ENCODE measurements at places on chromosomes 3 and 15. TPM values are rescaled to one million over a fixed set of nuclear protein-coding genes. Genes with fewer than 3 reads are reported as not detected.

Gene DAZL
- not detected for total RNA-seq

Gene FBXW12
- not detected for total RNA-seq

DNA sequence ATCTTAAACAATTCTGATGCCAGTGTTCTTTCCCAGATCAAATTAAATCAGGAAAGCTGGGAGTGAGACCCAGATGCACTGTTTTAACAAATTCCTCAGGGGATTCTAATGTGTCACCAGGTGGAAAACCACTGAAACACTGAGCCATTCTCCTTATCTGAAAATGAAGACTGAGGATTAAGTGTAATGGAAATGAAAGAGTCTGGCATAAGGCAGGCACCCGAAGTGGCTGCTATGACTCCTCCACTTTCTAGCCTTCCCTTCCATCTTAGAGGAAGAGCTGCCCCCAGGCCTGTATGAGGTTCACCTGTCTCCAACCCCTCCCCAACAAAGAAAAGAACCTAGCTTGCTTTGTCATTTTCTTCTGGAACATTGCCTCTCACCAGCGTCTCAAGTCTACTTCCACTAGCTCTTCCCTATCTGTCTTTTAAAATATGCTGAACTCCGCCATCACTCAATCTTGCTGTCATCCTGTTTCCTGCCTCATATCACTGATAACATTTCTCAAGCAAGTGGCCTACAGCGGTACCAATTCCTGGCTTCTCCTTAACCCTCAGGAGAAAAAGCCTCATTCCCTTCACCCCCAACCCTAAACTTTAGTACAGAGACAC is 13.7 kb upstream of the ABHD2 start:
- no peak for DNase-seq

Gene MRPL47
- total RNA-seq: 48.2 TPM

DNA sequence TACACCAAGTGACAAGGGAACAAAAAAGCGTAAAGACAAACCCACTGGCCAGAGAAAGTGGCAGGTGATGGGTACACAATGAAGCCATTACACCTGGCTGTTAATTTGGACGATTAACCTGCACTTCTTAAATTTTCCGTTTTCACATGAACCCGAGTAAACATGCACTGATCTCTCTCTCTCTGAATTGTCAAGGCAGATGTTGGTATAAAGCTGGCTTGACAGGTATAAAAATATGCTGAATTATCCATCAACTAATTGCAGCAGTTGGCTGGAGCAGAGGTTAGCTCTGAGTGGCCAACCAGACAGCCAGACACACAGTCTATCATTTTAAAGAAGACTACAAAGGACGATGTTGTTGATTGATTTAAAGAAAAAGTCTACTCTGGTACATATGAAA is 561.7 kb upstream of the ALCAM start:
- DNase-seq: no peak

Gene ARL6
- 4.4 TPM for total RNA-seq

DNA sequence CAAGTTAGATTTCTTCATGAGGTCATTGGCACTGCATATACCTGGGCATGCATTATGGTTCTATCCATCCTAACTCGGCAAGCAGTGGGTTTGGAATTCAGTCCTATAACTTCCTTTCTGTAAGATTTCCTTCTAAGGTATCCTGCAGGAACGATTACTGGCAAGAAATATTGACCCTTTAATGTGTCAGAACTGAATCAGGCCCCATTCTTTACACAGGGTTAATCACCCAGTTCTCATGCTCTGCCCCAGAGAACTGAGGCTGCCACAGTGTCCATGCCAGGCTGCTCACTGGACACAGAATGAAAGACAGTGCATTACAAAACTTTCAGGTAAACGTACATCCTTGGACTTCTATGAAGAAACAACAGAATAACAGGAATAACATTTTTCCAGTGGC is 108.9 kb downstream of the RPL22L1 start:
- DNase-seq: no peak

DNA sequence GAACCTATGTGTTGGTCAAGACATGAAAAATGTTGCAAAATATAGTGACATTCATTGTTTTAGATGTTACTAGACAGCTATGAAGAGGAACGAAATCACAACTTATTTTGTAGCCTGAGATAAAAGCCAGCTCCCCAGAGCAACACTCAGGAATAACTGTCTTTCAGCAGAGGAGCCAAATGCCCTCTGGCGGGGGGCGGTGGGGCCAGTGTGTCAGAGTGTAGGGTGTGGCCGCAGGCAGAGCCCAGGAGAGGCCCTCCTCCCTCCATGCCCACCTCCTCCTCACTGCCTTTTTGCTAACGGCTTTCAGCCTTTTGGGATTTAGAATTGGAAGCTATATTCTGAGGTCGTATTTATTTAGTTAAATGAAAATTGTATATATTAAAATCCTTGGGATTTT is 16.9 kb downstream of the APOD start:
- DNase-seq: no peak

GRCh38 chr15:88605189-88606069 is 15.7 kb upstream of the AEN start:
- DNase-seq: peak; percentile 51

Gene SH2D7
- not detected for total RNA-seq

DNA sequence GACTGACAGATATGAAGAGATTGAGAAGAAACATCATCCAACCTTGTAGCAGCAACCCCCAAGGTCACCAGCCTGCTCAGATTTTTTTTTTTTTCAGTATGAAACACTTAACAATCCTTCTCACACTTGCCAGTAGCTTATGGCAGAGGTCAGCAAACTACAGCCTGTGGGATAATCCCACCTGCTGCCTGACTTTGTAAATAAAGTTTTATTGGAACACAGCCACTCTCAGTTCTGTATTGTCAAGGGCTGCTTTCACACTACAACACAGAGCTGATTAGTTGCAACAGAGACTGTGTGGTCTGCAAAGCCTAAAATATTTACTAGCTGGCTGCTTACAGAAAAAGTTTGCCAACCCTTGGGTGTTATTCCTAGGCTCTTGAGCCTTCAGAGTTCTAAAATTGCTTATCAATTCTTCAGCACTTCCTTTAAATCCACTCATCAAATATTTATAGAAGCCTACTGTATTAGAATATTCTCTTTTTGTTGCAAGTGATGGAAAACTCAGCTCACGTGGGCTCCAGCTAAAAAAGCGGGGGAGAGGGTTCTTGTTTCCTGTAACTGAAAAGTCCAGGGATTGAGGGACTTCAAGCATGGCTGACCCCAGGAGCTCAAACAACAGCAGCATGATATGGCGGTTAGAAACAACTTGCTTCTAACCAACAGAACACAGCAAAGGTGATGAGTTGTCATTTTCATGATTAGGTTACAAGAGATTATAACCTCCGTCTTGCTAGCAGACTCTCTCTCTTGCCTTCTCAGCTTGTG is 246.1 kb downstream of the SHQ1 start:
- no peak for DNase-seq

GRCh38 chr3:49620728-49621127 is 53.4 kb upstream of the APEH start:
- no peak for DNase-seq

Gene SPTSSB
- not detected for total RNA-seq

Gene PP2D1
- total RNA-seq: not detected

DNA sequence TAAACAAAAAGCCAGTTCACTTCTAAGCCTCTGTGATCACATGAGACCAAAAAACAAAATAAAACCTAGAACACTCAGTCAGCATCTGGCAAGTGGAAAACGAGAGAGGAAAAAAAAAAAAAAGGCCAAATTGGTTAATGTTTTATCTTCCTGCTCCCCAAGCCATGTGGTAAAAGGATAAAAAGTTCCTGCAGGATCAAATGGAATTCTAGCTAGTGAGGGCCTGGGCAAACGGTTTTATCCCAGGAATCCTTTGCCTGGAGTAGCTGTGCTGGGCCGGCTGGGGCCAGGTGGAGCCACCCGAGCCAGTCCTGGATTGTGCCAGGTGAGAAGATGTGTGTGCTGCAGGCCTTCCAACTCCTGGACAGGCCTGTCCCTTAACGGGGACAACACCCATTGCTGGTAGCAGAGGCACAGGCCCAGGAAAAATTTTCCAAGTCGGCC is 13.2 kb downstream of the SMAD6 start:
- DNase-seq: no peak

- no peak for DNase-seq
Measured at GRCh38 chr3:191695131-191695814, 234.3 kb downstream of the PYDC2 start.

Gene SLC15A2
- total RNA-seq: 8.5 TPM

GRCh38 chr3:166569589-166569988 is 732.4 kb upstream of the BCHE start:
- DNase-seq: no peak

GRCh38 chr3:58072052-58072762 is 64.0 kb downstream of the FLNB start:
- DNase-seq: no peak

DNA sequence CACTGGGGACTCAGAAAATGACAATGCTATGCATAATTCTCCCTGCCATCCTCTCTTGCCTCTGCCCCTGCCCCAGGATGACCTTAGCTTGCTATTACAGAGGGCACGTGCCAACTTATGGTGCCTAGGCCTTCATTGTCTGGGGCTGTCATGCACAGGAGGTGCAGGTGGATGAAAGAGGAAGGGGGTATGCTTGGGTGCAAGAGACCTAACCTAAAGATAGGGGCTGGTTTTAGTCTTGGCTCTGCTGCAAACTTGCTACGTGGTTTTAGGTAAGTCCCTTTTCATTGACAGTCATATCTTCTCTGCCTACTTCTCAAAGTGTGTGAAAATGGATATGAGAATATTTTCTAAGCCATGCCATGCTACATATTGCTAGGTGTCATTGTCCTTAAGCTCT is 161.3 kb downstream of the EPHB1 start:
- no peak for DNase-seq

Gene GUCA1C
- not detected for total RNA-seq

Gene CA12
- total RNA-seq: 0.86 TPM

GRCh38 chr15:82999426-82999825 is 12.0 kb downstream of the C15orf40 start:
- no peak for DNase-seq

DNA sequence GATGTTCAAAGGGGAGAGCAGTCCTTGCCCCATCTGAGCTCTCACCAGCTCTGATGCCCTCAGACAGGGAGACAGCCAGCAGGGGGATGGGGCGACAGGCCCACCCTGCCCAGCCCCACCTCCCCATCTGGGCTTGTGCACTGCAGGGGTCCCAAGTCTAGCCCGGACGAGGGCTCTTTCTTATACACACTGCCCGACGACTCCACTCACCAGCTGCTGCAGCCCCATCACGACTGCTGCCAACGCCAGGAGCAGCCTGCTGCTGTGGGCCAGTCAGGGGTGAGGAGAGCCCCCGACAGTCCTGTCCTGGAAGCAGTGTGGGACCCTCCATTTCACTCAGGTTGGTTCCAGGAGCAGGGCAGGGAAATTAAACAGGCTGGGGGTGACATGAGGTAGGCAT is 73.9 kb downstream of the BOC start:
- no peak for DNase-seq

Gene SLC28A2
- total RNA-seq: not detected

Data from right cardiac atrium (tissue), 5 donors.